ENCODE measurements at places on chromosomes 2 and 18.
A peak's percentile ranks its signal among the peaks of the same experiment; 100 is the strongest.

GRCh38 chr18:21741562-21742314 lies 1.1 kb downstream of the MIB1 start:
- no peak for DNase-seq

- no peak for DNase-seq
Measured at GRCh38 chr2:114518738-114519137, 76.3 kb downstream of the DPP10 start.

DNA sequence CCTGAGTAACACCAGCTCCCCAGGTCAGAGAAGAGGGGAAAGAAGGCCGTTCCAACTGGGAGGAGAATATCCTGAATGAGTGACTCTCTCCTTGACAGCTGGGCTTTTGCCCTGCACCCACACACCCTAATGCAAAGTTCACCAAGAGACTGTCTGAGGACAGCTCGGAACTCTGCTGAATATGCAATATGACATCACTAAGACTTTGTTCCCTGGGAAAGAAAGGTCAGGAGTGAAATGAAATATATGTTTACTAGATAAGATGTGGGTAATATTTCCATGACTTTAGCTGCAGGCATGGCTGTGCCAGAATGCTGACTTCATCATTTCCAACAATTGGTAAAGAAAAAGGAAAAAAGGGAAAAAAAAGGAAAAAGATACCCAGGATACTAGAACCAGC lies 488.2 kb upstream of the RAB6C start:
- no peak for DNase-seq

DNA sequence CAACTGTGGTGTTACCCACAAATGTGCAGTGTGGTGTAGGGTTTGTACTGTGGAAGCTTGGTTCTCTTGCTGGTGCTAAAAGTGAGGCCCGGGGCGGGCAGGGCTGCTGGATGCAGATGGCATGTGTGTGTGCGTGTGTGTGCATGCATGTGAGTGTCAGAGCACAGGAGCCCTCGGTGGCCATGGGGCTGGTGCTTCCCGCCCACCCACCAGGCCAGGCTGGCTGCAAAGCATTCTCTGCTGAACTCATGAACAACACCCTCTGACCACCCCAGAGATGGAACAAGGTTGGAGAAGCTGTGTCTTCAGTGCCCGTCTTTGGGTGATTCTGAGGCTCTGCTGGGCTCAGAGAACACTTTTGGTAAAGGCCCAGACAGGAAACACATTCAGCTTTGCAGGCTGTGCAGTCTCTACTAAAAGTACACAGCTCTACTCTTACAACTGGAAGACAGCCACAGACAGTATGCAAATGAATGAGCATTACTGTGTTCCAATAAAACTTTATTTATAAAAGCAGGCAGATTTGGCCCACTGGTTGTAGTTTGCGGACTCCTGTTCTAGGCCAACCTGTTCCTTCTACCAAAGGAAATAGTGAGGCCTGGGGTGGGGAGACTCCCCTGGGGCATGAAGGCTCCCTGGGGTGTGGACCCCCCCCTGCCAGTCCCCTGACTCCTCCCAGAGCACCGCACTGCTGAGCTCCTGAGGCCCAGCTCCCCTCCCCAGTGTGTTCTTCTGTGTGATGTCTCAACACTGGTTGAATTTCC lies 225.3 kb upstream of the HDAC4 start:
- DNase-seq = no peak

DNA sequence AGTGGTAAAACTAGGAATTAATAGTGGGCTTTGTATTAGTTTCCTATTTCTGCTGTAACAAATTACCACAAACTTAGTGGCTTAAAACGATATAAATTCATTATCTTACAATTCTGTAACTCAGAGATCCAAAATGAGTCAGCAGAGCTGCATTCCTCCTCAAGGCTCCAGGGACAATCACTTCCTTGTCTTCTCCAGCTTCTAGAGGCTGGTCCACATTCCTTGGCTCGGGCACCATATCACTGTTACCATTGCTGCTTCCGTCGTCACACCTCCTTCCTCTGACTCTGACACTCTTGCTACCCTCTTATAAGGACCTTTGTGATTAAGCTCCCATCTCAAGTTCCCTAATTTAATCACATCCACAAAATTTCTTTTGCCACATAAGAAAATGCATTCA lies 567.8 kb upstream of the KLHL29 start:
- no peak for DNase-seq

- no peak for DNase-seq
Measured at GRCh38 chr18:10482363-10482984, 28.0 kb downstream of the APCDD1 start.

DNA sequence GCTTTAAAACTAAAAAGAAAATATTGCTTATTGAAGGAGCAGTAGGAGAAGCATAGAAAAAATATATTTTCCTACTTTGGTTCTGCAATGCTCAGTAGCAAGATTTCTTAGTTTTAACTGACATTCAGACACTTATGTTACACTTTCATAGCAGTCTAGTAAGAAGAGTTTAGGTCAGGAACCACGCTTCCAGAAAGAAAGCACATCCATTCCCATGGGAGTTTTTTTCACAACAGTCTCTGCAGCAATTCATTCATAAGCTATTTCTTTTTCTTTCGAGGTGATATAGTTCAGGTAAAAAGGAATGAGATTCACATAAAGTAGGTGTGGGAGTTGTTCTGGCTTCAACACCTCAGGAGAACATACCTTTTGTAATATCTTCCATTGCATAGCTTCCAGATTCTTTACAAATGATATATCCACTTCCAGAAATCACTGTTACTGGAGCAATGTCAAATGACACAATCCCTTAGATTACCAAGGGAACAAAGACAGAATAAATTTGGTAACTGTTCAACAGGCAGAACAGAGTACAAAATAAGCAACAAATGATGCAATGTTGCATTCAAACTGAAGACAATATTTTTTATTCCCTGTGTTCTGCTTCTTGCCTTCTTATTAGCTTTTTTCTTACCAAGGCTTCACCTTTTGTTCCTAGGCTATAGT lies 95.2 kb upstream of the GULP1 start:
- no peak for DNase-seq

DNA sequence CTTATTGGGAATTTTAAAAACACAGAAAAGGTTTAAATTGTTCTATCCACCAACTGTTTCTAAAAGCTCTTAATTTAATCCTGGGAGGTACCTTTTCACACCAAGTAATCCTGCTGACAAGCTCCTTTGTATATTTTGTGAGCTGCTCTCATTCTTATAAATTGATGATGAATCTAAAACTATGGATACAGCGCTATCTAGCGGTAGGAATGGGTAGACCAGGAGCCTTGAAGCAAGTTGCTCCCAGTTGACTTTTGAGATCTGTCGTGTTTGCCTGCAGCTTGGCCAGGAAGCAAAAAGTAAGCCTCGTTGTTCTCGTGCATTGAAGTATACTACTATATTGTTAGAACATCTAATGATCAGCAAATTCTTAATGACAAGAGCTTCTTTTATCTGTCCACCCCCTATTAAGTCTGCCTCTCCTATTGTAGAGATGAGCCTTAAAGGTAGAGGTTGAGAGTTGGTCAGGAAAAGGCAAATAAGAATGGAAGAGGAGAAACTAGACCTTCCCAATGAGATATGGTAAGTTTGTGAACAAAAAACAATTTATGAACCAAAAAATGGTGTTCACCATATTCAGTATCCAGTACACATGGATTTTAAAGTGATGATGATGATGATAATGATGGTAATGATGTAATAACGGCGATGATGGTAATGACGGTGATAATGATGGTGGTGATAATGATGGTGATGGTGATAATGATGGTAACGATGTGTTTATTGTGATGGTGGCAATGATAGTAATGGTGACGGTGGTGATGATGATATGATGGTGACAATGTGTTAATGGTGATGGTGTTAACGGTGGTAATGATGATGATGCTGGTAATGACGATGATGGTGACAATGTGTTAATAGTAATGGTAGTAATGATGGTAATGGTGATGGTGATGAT lies 212.1 kb upstream of the NCKAP5 start:
- DNase-seq = no peak

GRCh38 chr2:30450025-30450424 lies 3.0 kb downstream of the LCLAT1 start:
- DNase-seq = no peak

DNA sequence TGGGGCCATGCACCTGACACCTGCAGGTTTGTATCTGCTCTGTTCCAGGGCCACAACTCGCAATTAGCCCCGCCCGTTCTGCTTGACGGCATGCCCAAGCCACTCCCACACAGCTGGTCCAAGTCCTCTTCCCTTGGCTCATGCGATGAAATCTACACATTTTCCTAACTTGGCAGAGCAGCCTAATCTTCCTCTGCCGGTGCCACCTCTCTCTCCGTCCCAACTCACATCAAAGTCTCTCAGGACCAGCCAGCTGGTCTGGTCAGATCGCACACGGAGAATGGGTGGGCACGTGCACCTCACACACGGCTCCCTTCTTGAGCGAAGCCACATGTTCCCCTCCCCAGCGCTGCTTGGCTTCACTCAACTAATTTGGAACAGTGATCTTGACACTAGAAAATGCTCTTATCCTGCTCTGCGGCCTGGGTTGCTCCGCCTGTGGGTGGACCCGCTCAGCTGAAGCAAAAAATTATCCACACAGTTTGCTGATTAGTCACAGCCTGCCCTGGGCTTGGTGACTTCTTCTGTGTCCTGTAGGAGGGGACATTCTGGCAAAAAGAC lies 176.7 kb downstream of the NRP2 start:
- DNase-seq = no peak

GRCh38 chr2:16148632-16149348 lies 208.4 kb downstream of the MYCN start:
- DNase-seq = no peak

DNA sequence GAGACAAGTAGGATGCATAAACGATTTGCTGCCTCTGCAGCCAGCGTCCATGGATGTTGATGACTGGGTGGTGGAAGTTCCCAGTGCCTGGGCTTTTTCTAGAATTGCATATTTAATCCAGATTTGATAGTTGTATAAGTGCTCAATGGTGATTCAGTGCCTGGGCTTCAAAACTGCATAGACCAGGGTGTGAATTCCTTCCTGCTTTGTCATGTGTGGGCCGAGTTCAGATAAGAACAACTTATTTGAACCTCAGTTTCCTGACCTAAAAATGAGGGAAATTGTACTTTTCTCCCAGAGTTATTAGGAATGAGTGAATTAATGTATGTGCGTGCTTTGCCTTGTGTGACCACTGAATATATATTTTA lies 154.6 kb downstream of the WDSUB1 start:
- DNase-seq = no peak

DNA sequence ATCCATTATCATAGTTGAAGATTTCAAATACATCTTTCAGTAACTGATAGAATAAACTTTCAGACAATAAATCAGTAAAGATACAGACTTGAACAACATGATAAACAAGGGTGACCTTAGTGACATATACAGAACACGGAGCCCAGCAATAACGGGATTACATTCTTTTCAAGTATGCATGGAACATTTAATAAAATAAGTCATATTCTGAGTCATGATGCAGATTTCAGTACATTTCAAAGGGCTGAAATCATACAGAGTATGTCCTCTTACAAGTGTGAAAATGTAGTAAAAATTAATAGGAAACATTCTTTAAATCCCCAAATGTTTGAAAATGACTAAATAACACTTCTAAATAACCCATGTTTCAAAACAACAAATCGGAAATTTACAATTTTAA lies 17.2 kb upstream of the KLHL29 start:
- DNase-seq = no peak

DNA sequence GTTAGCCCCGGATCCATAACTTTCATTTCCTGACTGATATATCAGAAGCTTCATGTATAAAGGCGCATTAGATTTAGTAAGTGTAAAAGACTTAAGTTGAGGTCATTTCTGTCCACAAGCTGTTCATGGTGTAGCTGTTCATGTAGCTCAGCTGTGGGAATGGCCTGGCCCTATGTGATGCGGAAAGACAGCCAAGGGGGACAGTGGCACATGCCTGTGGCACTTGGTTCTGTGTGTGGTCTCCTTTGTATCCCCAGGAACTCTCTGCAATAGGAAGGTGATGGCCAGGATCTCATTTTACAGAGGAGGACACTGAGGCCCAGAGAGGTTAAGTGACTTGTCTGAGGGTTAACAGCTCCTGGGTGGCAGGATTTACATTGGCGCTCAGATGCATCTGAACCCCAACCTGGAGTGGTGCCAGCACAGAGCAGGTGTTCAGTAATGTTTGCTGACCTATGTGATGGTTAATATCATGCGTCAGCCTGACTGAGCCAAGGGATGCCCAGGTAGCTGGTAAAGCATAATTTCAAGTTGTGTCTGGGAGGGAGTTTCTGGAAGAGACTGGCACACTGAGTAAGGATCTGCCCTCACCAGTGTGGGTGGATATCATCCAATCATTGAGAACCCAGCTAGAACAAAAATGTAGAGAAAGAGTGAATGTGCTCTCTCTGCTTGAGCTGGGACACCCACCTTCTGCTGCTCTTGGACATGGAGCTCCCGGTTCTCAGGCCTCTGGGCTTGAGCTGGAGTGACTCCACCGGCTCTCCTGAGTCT lies 25.4 kb downstream of the HPCAL1 start:
- no peak for DNase-seq

GRCh38 chr2:239303711-239304532 lies 96.9 kb downstream of the HDAC4 start:
- DNase-seq = no peak

DNA sequence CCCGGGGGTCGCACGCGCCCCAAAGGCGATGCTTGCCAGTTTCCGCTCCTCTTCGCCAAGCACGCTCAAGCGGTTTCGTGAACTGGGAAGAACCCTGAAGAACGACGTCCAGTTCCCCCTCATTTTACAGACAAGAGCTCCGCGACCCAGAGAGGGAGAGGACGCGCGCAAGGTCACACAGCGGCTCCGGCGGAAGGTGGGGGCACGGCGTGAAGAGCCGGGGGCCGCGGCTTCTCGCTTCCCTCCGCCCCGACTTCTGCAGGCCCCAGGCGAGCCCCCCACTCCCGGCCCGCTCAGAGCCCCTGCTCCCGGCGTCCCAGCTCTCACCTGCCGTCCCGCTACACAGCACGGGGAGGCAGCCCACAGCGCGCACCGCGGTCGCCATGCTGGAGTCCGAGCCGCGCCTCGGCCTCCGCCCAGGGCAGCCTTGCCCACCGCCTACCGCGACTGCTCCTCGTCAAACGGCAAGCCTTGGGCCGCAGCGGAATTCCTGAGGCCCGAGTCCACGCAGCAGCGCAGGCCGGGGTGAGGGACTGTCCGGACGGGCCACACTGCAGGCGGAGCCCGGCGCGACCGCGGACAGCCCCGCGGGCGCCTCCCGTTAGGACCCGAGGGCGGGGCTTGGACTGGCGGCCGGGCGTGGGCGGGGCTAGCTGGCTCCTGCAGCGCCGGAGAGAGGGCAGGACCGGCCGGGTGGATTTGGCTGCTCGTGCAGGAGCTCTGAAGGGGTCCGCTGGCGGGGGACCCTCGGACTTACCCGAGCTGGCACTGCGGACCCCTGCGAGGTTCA lies at the start of gene MRPS5:
MRPS5 (minus strand) TSS at position 402 of the 790 bp plus-strand sequence; CDS start at position 385, 17 bp downstream.
- DNase-seq = peak; percentile 87

- no peak for DNase-seq
Measured at GRCh38 chr2:120580709-120581108, 155.0 kb upstream of the GLI2 start.

DNA sequence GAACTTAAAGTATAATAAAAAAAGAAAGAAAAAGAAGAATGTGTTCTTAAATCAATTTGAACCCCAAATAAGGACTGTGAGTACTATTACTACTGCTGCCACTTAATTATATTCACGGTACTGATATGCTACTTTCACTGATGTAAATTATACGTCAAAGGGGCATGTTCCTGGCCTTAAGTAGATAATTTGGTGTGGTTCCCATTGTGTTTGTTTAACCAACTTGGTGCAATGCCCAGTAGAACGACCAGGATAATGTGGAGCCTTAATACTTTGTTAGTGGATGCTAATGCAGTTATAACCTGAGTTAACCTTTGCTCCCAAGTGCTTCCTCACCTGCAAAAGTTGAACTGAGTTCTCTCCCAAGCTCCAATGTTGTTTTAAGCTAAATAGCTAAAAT lies 142.0 kb downstream of the NR4A2 start:
- DNase-seq = no peak
